ENCODE measurements at places on chromosomes 3 and 15. TPM values are rescaled to one million over a fixed set of nuclear protein-coding genes. Genes with fewer than 3 reads are reported as not detected.

The PLSCR5 gene
- total RNA-seq, result not detected

The NOX5 gene
- not detected for total RNA-seq

The STX19 gene
- 0.19 TPM for total RNA-seq

The CHRNA5 gene
- 1.6 TPM for total RNA-seq

The VEPH1 gene
- not detected for total RNA-seq

The PLAAT1 gene
- total RNA-seq, result not detected

The MUC20 gene
- 3.2 TPM for total RNA-seq

The TMEM212 gene
- total RNA-seq, result not detected

The SPRED1 gene
- total RNA-seq, result 0.29 TPM

The RHOV gene
- not detected for total RNA-seq
